ENCODE measurements at places on chromosomes 2 and 18.

DNA sequence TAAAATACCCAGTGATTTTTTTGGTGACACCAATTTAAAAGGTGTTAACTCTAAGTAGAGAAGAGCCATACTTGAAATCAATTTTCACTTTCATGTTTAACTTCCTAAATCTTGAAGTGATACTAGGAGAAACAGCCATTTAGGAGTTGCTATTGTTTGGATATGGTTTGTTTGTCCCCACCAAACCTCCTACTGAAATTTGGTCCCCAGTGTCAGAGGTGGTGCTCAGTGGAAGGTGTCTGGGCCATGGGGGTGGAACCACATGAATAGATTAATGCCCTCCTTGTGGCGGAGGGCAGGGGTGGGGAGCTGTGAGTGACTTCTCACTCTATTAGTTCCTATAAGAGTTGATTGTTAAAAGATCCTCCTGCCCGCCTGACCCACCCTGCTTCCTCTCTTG is 377.9 kb downstream of the DLGAP1 start:
- no peak for DNase-seq

- no peak for DNase-seq
These were observed 138.3 kb upstream of the STON1 start for GRCh38 chr2:48391616-48392015.

- no peak for DNase-seq
These were observed 1.1 kb downstream of the TTL start for GRCh38 chr2:112483042-112483473.

GRCh38 chr2:198591586-198591985 is 787.2 kb downstream of the PLCL1 start:
- no peak for DNase-seq

GRCh38 chr2:214631406-214631805 is 178.1 kb downstream of the BARD1 start:
- no peak for DNase-seq

DNA sequence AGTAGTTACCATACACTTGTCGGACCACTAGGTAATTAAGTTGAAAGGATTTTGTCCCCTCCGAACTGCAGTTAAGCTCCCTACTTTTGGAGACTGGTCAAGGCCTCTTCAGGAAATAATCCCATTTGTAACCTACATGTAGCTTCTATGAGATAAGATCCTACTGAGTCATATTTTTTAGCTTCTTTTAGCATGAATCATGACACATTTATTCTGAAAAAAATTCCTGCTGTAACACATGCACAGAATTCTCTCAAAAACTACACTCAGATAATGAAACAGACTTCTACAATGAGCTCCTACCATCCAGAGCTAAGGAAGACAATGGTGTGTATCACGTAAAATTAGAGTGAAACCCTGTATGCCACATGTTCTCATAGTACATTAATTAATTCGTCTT is 100.7 kb upstream of the CCDC195 start:
- no peak for DNase-seq

DNA sequence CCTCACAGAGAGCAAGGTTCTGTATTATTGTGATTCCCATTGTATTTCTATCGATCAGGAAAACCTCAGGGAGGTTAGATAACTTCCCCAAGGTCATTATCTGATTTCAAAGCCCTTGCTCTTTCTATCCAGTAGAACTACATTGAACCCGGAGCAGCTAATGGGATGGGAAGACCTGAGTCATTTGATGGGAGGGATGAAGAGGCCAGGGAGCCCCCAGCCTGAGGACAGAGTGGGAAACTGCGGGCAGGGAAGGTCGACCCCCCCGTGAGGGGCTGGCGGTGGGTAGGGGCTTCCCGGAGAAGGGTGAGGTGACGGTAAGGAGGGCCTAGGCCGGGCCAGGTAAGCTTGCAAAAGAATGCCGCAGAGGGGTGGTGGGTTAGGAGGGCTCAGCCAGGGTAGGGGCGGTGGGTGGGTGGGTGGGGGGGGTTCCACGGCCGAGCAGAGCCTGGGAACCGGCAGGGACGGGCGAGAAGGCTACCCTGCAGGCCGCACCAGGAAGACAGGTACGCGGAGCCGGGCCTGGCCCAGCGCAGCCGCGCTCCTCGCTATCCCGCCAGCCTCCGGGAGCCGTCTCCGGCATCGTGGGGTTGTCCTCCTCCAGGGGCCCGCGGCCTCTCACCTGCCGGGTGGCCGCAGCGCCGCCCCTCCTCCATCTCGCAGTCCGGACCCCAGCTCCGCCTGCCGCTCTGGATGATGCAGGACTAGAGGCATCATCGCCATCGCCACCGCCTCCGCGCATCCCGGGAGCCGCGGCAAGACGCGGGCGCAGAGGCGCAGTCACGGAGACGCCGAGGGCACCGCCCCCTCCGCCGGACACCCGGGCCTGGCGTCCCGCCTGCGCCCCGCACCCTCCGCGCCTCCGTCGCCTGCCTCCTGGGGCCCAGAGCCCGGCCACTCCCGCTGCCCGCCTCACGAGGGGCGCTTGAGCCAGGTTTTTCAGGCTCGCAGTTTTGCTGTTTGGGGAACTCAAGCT is at the start of gene GPR75:
TSS of gene GPR75 (minus strand) at position 762 of the 976 bp plus-strand sequence. CDS start 5,211 bp downstream, outside the sequence.
- no peak for DNase-seq

GRCh38 chr2:233848276-233848675 is 6.1 kb downstream of the HJURP start:
- no peak for DNase-seq

DNA sequence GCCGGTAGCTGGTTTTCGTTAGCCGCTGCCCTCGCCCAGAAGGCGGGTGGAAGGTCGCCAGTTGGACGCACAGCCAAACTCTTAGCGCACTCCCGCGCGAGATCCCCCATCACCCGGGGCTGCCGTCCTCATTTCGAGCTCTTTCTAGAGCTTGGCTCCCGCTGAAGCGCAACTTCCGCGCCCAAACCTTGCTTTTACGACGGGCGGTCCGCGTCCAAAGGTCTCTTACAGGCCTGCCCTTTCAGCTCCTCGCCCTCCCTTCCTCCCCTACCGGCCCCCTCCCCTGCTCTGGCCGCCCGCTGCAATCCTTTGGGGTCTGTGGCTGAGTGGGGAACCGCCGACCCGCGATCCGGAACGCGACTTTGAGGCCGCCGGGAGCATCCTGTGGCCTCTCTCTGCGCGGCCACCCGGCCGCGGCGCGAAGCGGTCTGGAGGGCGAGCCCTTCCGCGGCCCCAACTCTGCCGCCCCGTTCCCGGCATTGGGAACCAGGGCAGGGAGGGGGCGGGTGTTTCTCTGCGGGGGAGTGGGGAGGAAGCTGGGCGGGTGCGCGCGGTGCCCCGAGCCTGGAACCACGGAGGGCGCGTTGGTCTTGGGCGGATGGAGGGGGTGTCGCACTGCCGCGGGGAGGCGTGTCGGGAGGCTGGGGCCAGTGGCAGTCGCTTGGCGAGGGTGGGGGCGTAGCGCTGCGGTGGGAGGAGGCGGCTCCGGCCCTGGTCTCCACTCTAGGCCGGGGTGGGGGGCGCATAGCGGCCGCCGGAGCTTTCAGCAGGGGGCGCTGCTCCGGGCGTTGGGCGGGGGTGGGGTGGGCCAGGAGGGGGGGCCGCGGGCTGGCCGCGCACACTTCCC is at the start of gene GDF7:
TSS of gene GDF7 (plus strand) at position 841 of the 847 bp plus-strand sequence. CDS start 96 bp downstream, outside the sequence.
- no peak for DNase-seq

DNA sequence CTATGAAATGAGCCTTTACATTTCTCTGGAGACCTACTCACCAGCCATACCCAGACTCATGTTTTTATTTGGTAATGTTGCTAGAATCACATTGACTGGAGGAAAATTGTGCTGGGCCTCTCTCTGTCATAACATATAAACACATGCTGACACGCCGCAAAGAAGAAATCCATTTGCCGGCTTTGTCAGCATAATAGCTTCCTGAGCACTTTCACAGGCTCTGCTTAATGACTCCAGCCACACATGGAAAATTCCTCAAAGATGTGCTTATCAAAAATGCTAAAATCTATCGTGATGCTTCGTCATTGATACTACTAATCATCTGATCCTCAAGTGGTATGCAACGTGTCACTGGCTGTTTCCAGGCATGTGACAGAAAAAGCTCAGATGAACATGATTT is 63.1 kb downstream of the RND3 start:
- no peak for DNase-seq

DNA sequence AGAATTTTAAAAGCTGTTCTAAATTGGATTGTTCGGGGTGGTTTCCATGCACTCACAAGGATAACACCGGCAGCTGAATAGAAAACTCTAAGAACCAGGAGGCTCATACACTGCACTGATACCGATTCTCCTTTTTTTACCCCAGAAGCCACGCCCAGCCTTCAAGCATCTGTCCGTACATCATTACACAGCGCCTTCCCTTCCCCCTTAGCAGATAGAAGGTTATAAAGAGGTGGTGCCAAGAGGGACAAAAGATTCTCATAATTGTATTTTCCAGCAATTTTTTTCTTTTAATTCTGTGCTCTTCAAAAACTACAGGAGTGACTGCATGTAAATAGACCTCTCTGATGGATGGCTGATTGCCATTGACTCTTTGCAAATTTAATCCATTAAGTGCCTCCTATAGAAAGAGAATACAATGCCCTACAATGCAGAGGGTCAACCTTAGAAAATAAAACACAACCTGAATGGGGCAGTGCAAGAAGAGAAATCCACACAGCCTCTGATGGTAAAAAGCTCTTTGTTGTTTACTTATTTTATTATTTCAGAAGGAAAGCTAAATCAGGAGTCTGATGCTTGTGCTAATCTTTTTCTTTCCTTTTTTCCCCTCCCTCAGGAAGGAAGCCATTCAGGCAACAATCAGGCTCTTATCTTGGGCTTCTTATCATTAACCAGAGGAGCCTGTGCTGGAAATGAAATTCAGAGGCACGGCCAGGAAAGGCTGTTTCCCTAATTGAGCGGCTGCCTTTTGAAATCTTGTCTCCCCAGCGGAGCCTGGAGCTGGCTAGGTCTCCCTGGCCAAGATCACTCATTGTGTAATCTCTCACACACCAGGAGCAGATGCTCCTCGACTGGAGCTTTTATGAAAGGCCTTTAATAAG is 198.9 kb upstream of the NABP1 start:
- DNase-seq = no peak

GRCh38 chr2:33502025-33502424 is 25.6 kb downstream of the RASGRP3 start:
- DNase-seq = no peak

Data from stimulated activated CD8-positive, alpha-beta memory T cell treated with anti-CD3 and anti-CD28 coated beads, Interleukin-2, amount 100 ng/mL, for 1 hour (primary cell).